EH (cell line): ENCODE measurements at places on chromosomes 7 and 10.
A peak's percentile ranks its signal among the peaks of the same experiment; 100 is the strongest.

- no peak for DNase-seq
Measured at GRCh38 chr7:47746468-47746867, 164.6 kb upstream of the TNS3 start.

- DNase-seq, result peak; percentile 53
Measured at GRCh38 chr10:113880236-113880635, 25.8 kb downstream of the NHLRC2 start.

DNA sequence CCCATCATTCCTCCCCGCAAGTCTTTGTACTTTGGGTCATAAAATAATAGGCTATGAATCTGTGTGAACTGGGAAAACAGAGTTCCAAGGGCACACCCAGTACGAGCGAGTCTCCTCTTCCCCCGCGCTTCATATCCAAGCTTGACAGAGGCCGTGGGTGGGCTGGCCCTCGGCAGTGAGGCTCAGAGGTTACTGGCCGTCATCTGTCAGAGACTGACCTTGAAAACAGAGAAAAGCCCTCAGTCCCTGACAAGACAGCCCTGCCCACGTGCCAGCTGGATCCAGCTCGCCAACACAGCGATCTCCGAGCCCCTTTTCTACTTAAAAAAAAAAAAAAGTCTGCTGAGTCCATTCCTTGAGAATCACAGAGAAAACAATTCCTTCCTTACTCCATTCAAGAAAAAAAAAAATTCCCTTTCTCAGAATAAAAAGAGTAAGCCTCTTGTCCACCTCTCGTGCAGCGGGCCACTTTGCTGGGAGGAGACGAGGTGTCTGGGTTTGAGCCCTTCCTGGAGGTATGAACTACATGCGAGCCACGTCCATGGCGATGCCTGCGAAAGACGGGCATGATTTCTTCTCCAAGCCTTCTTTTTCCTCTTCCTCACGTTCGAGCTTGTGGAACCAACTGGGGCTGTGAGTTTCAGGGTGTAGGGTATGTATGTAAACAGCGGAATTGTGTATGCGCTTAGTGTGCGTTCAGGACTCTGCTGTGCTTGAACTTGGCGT is 744 bp upstream of the BICC1 start:
- DNase-seq, result peak; percentile 45

DNA sequence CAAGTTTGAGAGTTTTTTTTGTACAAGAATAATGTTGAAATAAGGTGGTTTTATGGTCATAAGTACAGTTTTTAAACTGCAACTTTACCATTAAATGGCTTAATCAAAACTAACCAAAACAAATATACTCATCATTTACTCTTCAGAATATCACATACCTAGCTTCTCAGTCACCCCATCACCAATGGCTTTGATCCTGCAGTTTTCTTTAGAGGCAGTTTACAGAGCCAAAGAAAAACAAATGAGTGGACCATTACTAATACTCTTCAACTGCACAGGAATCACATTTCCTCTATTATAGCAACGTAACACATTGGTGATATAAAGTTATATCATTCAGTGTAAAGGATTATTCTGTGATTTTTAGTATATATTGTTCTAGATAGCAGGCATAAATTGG is 576.1 kb upstream of the LRRTM3 start:
- DNase-seq, result no peak

DNA sequence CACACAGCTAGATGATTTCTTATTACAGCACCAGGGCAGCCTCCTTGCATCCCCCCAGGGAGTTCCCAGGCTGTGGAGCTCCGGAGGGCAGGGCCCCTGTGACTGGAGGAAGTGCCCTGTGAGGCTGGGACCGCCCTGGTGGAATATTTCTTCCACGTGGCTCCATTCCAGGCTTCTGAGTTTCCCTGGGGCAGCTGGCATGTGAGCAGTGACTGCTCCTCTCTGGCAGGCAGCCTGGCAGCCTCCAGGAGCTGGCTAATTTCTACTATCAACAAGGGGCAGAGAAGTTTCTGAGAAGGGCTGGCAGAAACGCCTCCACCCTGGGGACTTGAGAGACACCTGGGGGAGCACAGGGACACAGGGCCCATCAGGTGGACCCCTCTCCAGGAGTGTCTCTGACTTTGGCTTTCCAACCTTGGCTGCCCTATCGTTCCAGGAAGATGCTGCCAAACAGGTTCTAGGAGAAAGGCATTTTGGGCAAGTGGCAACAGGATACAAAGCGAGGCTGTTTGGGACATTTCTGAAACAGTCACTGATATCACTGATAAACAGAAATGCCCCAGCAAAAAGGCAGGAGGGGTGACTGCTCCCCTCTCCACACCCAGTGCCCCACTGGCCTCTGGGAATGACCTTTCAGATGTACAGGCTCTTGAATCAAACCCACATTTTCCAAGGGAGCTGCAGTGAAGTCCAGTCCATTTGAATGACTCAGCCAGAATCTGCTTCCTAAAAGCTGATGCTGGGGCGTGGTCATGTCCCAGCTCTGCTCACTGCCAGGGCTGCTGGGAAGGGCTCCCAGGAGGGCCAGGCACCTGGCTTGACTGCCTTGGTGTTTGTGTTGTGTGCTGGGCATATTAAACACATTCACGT is 16.1 kb downstream of the MYOF start:
- peak; percentile 99 for DNase-seq

GRCh38 chr7:108442039-108442568 is 14.1 kb downstream of the NRCAM start:
- no peak for DNase-seq

- peak; percentile 28 for DNase-seq
Measured at GRCh38 chr7:91240376-91240941, 23.8 kb upstream of the FZD1 start.

DNA sequence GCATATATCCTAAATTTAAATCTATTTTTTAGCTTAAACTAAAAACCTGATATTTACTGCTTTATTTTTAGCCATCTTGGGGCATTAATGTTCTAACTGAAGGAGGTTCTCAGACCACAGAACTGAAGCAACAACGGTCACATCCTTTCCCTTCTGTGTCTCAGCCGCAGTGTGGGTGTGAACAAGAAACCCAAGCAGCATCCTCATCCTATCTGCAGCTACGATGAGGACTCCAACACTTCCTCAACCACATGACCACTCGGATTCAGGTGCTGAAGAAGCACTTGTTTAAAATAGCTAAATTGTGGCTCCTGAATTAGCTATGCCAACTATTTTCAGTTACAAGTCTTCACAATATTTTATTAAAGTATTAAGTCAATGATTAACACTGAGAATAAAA is 5.3 kb downstream of the ESYT2 start:
- no peak for DNase-seq

- peak; percentile 33 for DNase-seq
Measured at GRCh38 chr7:140342727-140343514, 55.4 kb downstream of the SLC37A3 start.

DNA sequence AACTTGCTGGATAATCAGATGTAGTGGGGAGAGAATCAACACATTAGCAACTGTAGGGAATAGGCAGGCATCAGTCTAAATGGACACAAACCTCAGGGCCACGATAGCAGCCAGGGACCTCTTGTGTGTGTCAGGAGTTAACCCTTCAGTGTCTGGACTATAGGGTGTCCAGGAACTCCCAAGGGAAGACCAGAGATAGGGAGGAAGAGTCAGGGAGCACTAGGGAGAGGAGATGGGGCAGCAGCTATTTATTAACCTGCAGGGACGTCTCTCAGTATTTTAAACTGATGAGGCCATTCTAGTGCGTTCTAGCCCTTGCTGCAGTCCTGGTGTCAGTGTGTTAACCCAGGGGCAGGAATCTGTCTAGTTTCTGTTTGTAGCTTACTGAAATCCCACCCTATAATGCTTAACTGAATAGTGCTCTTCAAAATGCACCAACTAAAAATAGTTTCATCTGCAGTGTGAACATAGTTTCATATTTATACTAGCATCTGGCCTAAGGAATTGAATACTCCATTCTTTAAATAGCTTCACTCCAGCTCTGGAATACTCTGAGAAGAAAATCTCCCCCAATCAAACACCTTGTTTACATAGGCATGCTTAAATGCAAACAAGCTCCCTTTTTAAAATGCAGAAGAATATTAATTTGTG is 62.7 kb downstream of the ARID5B start:
- peak; percentile 55 for DNase-seq

- DNase-seq, result no peak
Measured at GRCh38 chr10:26837139-26837538, 23.6 kb downstream of the ABI1 start.
